ENCODE measurements at places on chromosomes 1 and 21.

- no peak for DNase-seq
These were observed 54.2 kb downstream of the WDR64 start for GRCh38 chr1:241706257-241706656.

DNA sequence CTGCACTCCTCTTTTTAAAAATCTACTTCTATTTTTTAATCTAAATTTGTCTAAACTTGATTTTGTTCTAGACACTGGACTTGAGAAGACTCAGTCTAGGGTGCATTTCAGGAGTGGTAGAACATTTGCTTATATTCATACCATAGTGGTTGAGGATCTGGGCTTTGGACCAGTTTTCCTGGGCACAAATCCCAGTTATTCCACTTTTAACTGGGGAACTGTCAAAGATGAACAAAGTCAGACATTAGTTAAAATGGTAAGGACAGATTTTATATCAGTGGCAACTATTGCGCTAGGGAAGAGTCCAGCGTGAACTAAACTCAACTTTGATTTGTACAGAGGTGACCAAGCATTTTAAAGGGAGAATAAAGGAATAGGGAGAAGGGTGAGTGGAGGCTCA is 102.4 kb downstream of the FMN2 start:
- DNase-seq = no peak

DNA sequence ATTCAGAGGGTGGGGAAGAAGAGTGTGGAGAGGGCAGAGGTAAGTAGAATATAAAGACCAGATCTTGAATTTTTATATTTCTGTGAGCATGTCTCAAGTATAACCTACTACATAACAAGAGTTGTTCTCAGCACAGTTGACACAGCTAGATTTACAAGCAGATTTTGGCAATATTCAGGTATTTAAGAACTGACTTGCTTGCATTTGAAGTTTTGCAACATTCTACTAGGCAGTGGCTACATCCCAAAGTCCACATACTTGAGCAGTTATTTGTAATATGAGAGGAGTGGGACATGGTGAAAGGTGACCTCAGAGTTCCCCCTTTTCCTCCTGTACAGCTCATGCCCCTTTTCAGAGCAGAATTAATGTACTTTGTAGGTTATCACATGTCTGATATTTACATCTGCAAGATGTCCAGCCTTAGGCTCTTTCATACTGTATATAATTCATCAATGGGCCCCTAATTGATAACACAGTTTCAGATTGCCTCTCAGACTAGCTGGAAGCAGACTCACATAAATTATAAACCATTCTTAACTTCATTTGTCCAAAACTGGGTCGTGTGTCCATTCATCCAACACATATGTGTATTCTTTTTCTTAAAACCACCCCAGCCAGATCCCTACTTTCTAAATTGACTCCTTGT is 136.7 kb upstream of the RAVER2 start:
- no peak for DNase-seq

DNA sequence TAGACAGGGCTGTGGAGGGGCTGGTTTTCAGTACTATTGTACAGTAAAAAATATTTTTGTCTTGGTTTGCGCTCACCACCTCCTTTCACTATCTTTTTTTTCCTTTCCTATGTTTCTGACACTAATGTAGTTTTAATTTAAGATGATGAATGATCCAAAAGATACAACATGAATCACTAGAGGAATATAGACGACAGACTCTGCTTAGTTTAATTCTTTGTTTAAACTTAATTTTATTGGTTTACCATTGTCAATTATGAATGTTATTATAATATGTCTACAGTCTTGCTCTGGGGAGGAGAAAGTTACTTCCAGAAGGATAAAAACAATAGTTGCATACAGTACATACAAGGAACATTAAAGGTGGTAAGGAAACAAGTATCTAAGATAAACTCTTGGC is 682.4 kb upstream of the ADGRL4 start:
- DNase-seq = no peak

DNA sequence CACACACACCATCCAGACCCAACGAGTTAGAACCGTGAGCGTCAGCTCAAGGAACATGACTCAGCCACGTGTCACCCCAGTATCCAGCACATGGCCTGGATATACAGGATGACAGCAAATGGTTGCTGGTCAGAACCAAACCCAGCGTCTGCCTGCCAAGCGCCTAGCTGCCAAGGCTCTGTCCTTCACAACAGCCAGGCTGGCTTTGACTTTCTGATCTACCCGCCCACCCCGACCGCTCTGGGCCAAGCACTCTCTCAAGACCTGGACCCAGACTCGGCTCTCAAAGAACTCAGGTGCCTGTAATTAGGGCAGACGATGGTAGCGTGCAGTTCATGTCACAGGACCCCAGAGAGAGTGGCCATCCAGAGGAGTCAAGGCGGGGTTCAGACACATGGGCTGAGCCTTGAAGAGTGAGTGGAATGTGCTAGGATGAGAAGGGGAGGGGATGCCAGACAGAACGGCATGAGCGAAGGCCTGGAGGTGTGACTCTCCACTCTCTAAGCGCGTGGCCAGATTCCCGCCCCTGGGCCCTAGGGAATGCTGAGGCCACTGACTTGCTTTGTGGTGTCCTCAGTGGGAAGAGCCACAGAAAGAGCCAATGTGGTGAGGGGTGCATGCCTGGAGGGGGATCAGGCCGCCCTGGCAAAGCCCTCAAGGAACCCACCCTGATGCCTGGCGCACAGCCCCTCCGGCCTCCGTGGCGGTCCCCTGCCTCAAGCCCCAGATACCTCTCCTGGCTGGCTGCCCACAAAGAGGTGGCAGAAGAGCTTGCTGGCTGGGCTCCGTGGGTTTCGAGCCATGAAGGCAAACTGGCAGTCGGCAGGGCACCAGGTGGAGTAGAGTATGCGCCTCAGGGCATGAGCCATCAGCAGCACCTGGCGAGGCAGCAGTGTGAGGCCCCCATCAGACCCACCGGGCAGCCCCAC is 7.0 kb downstream of the SH2D5 start:
- no peak for DNase-seq

GRCh38 chr1:114259511-114260160 is 106.0 kb upstream of the SYT6 start:
- DNase-seq = no peak

DNA sequence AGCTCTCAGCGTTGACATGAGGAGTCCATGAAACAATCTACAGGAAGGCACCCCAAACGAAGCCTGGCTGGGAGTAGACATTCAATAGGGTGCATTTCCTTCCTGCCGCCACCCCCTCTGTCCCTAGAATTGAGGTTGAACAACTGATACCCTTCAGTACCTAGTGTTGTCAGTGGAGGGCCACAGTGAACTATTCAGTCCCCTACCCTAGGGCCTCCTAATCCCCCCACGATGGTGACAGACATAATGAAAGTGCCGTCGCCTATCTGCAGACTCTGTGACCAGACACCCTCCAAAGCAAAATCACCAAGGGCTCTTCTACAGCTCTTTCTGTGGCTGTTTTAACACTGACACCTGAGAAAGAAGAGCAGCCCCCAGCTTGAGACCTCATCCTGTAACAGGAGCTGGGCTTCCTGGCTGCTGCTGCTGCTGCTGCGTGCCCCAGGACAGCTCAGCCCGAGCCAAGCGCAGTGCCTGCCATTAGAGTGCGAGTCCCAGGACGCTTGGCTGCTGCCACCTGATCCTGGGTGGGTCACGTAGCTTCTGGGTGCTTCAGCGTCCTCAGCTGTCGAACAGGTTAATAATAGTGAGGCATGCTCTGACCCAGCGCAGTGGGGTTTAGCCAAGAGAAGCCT is 183.0 kb downstream of the ZBTB18 start:
- no peak for DNase-seq

GRCh38 chr1:180563026-180563827 is 4.5 kb downstream of the OVAAL start:
- peak; percentile 40 for DNase-seq

DNA sequence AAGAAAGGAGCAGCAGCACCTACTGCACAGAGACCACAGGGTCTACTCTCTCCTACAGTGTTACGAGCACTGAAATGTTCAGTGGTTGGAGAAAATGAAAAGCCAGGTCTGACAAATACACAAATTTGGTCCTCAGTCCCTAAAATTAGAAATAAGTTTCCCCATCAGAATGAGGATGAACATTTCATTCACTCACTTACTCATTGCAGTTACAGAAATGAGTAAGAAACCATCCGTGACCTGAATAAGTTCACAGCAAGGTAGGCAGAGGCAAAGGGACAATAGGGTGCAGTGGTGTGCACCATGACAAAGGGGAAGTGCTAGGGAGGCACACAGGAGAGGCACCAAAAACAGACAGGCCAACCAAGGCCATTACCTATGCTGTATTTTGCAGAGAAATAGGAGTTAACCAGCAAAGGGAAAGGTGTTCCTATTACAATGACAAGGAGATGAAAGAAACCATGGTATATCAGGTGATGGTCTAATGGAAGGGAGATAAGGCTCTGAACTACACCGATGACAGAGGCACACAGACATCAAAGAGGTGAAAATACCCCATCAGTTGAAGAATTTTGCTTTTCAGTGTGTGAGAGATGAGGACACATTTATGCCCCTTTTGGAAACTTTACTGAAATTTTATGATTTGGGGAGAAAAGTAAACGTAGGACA is 29.4 kb downstream of the VAV3 start:
- DNase-seq = no peak

DNA sequence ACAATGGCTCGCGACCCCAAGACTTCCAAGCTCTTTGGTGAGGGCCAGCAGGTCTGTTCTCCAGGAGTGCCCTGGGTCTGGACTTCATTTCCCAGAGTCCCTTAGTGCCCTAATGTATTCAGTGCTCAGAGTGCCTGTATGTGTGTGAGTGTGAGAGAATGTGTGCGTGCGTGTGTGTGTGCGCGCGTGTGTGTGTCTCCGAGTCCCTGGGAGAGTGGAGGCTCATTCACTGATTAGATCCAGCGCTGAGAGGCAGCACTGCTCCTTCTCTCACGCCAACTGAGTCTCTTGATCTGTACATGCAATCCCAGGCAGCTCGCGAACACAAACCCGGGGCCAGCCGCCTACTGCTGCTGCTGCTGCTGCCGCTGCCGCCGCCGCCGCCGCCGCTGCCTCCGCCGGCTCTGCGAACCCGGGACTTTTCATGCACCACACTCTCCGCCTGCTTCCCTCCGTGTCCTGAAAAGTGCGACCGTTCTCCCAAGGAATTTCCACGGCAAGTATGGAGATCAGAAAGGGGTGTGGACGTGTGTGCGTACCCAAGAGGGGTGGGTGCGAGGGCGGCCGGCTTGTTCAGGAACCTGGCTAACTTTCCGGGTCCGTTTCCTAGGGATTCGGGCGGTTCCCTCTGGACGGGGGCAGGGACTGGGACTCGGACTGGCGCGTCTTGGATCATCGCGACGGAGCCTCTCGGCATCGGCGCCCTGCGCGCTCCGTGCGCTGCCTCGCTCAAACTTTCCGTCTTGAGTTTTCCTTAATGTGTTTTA is at the start of gene RNF220:
RNF220 (plus strand) TSS at position 225 of the 767 bp plus-strand sequence.
- peak; percentile 37 for DNase-seq

DNA sequence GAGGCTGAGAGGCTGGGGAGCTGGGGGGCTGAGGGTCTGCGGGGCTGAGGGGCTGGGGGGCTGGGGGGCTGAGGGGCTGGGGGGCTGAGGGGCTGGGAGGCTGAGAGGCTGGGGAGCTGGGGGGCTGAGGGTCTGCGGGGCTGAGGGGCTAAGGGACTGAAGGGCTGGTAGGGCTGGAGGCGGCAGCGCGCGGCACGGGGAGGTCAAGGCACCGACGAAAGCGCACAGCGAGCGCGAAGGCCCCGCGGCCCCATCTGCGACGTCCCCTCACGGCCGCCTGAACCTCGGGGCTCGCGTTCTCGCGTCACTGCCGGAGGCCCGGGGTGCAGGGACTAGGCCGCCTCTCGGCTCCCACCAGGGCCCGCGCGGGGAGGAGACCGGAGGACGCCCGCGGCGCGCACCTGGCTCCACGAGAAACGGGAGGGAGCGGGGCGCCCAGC is 356 bp downstream of the INTS11 start:
- DNase-seq = no peak

DNA sequence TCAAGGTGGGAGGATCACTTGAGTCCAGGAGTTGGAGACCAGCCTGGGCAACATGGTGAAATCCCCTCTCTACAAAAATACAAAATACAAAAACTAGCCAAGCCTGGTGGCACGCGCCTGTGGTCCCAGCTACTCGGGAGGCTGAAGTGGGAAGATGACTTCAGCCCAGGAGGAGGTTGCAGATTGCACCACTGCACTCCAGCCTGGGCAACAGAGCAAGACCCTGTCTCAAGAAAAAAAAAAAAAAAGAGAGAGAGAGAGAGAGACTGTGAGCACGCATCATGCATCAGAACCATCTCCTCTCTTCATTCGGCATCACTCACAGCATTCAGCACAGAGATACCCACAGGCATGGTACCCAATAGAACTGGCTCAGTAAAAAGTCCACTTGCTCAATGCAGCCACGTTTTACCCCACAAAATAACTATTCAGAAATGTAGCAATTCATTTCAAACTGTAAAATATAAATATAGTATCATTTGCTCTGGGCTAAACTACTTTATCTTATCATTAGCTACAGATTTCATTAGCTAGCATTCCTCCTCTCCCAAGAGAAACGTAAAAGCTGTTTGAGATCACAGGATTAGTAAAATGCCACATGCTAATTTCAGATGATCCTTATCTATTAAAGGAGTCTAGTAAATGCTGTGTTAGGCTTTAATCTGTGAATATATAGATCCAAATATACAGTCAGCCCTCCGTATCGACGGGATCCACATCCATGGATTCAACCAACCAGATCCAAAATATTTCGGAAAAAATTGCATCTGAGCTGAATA is 11.7 kb downstream of the LBR start:
- DNase-seq = no peak

DNA sequence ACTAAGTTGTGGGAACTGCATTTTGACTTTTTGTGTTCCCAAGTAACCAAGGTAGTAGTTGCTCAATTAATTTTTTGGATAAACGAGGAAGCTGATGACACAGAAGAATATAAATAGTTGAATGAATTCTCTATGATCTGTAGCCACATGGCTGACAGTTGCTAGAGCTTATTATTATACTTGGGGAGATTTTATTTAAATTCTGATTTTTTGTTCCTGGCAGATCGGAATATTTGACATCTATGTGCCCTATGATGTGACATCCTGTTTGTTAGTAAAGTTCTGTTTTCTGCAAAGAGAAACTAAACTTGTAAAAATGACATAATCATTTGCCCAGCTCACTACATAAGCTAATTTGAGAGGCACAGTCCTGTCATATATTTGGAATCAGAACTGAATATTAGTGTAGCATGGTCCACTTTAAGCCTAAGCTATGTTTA is 9.7 kb upstream of the LYST start:
- no peak for DNase-seq

DNA sequence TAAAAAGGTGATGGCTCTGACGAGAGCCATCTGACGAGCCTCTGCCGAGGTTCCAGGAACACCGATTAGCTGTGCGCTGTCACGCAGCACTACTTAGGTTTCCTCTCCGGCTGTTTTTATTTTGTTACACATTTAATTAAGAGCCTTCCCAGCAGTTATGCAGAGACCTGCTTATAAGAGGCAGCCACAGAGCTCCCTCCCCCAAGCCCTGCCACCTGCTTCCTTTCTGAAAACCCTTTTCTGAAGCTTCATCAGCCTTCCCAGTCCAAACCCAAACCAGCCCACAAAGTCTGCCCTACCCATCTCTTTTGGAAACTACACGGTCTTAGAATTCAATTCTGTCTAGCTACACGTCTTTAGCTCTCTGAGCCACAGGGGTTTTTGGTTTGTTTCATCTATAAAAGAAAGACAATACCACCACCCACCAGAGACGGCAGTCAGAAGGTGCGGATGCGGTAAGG is 49.1 kb downstream of the ERI3 start:
- no peak for DNase-seq

GRCh38 chr1:107879346-107879745 is 85.6 kb downstream of the VAV3 start:
- DNase-seq = no peak
